ENCODE measurements at places on chromosomes 5 and 9.

- no peak for DNase-seq
Measured at GRCh38 chr5:33205079-33205478, 235.7 kb upstream of the TARS1 start.

DNA sequence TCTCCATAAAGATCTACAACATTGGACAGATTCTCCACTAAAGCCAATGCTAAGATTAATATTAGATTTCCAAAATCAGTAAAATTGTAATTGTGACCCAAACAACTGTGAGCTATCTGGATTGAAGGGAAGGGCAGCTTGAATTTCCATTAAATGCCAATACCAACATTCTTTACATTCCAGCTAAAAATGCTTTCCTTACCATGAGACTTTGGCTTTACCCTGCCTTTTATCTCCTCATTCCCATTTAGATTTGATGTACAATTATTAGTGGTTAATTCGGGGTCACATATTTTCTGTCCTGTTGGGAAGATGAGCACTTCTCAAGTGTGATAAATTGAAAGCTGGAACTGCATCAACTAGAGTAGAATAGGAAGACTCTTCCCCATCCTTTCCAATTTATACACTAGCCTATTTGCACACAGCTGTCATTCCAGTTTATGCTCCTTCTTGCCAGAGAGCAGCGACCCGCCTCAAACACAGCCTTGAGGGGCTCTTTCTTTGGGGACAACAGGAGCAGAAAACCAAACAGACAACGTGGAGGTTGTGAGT is 33.1 kb upstream of the MYOT start:
- DNase-seq, result peak; percentile 13

DNA sequence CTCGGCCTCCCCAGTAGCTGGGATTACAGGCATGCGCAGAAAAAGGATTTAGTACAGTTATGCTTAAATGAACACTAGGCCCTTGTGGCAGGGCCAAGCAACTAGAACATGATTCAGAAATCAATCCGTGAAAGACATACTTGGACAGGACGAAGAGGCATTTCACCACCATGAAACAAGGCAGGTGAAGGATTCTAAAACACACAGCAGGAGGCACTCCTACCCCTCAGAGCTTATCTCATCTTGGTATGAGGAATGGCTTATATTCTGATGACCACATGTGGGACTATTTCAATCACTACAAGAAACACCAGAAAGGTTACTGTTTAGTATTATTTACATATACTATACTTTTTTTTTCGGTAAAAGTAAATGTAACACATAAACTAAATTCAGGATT is 15.7 kb downstream of the OR2S2 start:
- no peak for DNase-seq

GRCh38 chr5:150640311-150641005 is at the start of gene SYNPO:
Gene SYNPO, plus strand, starts transcription at chr5:150640660. Its CDS starts 7,616 bp downstream, at chr5:150648276.
- DNase-seq, result no peak

GRCh38 chr9:121373011-121373729 is 3.1 kb upstream of the STOM start:
- DNase-seq, result no peak

Data from HAP-1 (cell line).